ENCODE measurements at places on chromosomes 5 and 9. TPM values are rescaled to one million over a fixed set of nuclear protein-coding genes. Genes with fewer than 3 reads are reported as not detected.

DNA sequence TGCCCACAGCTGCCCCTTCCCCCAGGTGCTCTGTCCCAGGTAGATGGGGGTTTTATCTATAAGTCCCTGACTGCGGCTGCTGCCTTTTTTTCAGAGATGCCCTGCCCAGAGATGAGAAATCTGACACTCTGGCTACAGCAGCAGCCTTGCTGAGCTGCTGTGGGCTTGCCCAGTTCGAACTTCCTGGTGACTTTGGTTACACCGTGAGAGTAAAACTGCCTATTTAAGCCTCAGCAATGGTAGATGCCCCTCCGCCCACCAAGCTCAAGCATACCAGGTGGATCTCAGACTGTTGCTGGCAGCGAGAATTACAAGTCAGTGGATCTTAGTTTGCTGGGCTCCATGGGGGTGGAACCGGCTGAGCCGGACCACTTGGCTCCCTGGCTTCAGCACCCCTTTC is 56.8 kb downstream of the MINAR2 start:
- no peaks in the 10 kb centered on the region for H3K27me3 ChIP-seq
- no peak for DNase-seq
- no peak overlapping the region for H3K27ac ChIP-seq
- H3K4me3 ChIP-seq, result no peak overlapping the region

DNA sequence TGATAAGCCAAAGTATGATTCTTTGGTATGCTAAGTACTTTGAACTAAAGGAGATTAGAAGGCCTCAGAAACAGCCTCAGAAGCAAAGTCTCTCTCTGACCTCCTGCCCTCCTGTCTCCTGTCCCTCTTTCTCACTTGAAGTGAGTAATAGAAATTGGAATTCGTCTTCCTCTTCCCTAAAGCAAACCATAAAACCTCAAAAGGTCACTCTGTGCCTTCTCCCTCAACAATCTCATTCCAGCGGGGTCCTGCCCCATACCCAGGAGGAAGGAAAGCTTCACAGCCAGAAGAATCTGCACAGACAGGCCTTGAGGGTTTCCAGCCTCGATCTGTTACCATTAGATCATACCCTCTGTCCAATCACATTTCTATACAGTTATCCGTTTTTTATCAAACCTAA is 87.8 kb downstream of the HAPLN1 start:
- no peaks in the 10 kb centered on the region for H3K4me1 ChIP-seq
- no peak for DNase-seq
- H3K36me3 ChIP-seq, result no peaks in the 10 kb centered on the region
- H3K4me3 ChIP-seq, result no peak overlapping the region
- no peak overlapping the region for H3K27ac ChIP-seq
- H3K27me3 ChIP-seq, result no peaks in the 10 kb centered on the region

GRCh38 chr5:131947445-131947844 is 2.0 kb upstream of the MEIKIN start:
- no peak for DNase-seq
- no peaks in the 10 kb centered on the region for H3K27me3 ChIP-seq
- H3K4me1 ChIP-seq, result no peaks in the 10 kb centered on the region
- H3K27ac ChIP-seq, result no peak overlapping the region

GRCh38 chr9:70419556-70420440 is 5.3 kb upstream of the KLF9 start:
- H3K27ac ChIP-seq, result peak overlapping the region; percentile 100
- peak; percentile 99 for DNase-seq
- H3K27me3 ChIP-seq, result no peaks in the 10 kb centered on the region
- H3K4me3 ChIP-seq, result peak overlapping the region; percentile 55

DNA sequence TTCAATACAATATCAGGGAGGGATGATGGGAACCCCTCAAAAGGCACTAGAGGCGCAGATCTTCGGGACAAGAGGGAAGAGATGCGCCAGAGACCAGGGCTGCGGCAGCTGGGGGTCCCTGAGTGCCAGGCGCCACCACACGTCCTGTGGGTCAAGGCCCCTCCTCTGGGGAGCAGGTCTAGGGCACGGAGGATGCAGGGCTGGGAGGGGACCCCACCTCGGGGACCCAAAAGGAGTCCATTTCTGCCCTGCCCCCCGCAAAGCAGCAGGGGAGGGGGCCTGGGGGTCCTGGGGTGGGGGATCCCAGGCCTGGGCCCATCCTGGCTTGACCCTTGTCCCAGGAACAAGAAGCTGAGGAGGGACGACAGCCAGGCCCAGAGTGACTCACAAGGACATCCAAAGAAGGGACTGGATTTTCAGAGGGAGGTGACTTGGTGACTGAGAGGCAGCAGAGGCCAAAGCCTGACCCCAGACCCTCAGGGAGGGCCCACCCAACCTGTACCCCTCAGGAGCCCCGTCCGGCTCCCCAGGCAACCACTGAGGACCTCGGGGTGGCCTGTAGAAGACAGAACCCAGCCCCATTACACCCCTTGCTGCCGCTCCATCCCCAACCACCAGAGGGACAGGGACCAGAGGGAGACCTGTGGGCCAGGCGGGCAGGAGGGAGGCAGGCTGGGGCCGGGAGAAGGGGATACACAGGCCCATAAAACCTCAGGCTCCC is 54.2 kb downstream of the LRSAM1 start:
- no peak overlapping the region for H3K27ac ChIP-seq
- DNase-seq, result peak; percentile 61
- H3K36me3 ChIP-seq, result peaks cover 93% of the 10 kb centered on the region
- no peak overlapping the region for H3K4me3 ChIP-seq
- no peaks in the 10 kb centered on the region for H3K4me1 ChIP-seq
- H3K27me3 ChIP-seq, result no peaks in the 10 kb centered on the region

GRCh38 chr9:27379311-27380251 is 82.6 kb upstream of the EQTN start:
- no peak for DNase-seq
- H3K4me3 ChIP-seq, result no peak overlapping the region
- H3K27ac ChIP-seq, result no peak overlapping the region
- no peaks in the 10 kb centered on the region for H3K36me3 ChIP-seq
- peaks cover 18% of the 10 kb centered on the region for H3K4me1 ChIP-seq

- peaks cover 9% of the 10 kb centered on the region for H3K36me3 ChIP-seq
- no peaks in the 10 kb centered on the region for H3K4me1 ChIP-seq
- H3K27ac ChIP-seq, result no peak overlapping the region
- no peak overlapping the region for H3K4me3 ChIP-seq
- no peaks in the 10 kb centered on the region for H3K27me3 ChIP-seq
- DNase-seq, result no peak
Measured at GRCh38 chr5:170070556-170071412, 34.9 kb upstream of the FOXI1 start.

DNA sequence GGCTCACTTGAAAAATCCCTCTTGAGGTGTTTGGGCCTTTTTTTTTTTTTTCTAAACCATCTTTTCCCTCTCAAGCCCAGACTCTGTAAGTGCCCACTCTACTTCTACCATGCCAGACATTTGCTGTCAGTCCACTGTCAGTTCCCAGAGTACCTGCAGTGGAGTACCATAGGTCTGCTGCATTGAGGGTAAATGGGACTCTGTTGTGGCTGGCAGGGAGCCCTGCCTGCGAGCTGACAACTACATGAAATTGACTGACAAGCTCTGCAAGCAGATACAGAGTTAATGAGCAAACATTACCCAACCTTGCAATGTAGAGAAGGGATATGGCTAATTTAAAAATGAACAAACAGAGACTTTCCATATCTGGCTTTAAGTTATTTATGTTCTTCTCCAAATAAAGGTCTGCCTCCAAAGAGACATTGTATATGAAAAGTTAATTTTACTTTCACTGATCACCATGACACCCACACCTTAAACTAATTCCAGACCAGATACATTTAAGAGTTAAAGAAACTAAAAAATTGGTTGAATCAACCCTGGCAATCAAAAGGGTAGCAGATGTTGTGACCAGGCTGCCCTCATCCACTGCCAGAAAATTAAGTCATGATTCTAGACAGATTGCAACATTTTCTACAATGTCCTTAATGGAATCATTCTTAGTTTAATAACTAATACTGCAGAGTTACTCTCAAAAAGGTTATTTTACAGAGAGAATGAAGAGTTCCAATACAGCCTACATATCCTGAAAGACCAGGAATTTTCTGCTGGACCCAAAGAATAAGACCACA is 100.4 kb upstream of the PAM start:
- no peaks in the 10 kb centered on the region for H3K27me3 ChIP-seq
- H3K4me3 ChIP-seq, result no peak overlapping the region
- no peaks in the 10 kb centered on the region for H3K4me1 ChIP-seq
- no peaks in the 10 kb centered on the region for H3K36me3 ChIP-seq

GRCh38 chr5:58746321-58746720 is 163.4 kb downstream of the RAB3C start:
- H3K27ac ChIP-seq, result no peak overlapping the region
- H3K4me3 ChIP-seq, result no peak overlapping the region
- no peaks in the 10 kb centered on the region for H3K27me3 ChIP-seq

GRCh38 chr9:2765250-2765880 is 48.1 kb downstream of the KCNV2 start:
- H3K4me1 ChIP-seq, result no peaks in the 10 kb centered on the region
- no peaks in the 10 kb centered on the region for H3K27me3 ChIP-seq
- H3K4me3 ChIP-seq, result no peak overlapping the region
- DNase-seq, result no peak
- H3K27ac ChIP-seq, result no peak overlapping the region

GRCh38 chr9:129752900-129753729 is at the start of gene PTGES:
Gene PTGES (minus strand): TSS chr9:129753042. CDS start chr9:129753012, 30 bp downstream.
- H3K27me3 ChIP-seq, result no peaks in the 10 kb centered on the region
- peak; percentile 83 for DNase-seq
- peaks cover 20% of the 10 kb centered on the region for H3K4me1 ChIP-seq
- peak within 1 kb of the TSS; percentile 39 for H3K4me3 ChIP-seq
- no peaks in the 10 kb centered on the region for H3K36me3 ChIP-seq

- H3K4me1 ChIP-seq, result no peaks in the 10 kb centered on the region
- no peak for DNase-seq
- H3K4me3 ChIP-seq, result no peak overlapping the region
Measured at GRCh38 chr9:116099821-116100220, 53.8 kb upstream of the PAPPA start.

DNA sequence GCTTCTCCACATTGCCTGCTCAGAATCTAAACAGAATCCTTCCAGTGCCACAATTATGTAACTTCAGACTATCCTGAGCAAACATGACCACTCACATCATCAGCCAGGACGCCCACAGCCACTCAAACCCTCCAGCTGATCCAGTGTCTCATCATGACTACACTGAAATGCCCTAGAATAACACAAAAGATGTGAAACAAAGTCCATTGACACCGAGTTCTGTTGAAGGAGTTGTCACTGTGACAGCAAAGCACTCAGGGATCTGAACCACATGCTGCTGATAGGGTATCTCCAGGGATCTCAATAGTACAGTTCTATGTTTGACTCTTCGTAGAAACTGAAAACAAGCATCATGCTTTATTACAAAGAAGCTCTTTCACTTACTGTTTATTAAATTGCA is 150.2 kb downstream of the GABBR2 start:
- DNase-seq, result no peak
- no peaks in the 10 kb centered on the region for H3K36me3 ChIP-seq
- no peaks in the 10 kb centered on the region for H3K4me1 ChIP-seq
- no peak overlapping the region for H3K4me3 ChIP-seq

GRCh38 chr9:27194401-27195091 is 85.5 kb downstream of the TEK start:
- peaks cover 10% of the 10 kb centered on the region for H3K4me1 ChIP-seq
- no peak overlapping the region for H3K4me3 ChIP-seq
- H3K27me3 ChIP-seq, result no peaks in the 10 kb centered on the region
- no peak overlapping the region for H3K27ac ChIP-seq
- DNase-seq, result no peak
- no peaks in the 10 kb centered on the region for H3K36me3 ChIP-seq

DNA sequence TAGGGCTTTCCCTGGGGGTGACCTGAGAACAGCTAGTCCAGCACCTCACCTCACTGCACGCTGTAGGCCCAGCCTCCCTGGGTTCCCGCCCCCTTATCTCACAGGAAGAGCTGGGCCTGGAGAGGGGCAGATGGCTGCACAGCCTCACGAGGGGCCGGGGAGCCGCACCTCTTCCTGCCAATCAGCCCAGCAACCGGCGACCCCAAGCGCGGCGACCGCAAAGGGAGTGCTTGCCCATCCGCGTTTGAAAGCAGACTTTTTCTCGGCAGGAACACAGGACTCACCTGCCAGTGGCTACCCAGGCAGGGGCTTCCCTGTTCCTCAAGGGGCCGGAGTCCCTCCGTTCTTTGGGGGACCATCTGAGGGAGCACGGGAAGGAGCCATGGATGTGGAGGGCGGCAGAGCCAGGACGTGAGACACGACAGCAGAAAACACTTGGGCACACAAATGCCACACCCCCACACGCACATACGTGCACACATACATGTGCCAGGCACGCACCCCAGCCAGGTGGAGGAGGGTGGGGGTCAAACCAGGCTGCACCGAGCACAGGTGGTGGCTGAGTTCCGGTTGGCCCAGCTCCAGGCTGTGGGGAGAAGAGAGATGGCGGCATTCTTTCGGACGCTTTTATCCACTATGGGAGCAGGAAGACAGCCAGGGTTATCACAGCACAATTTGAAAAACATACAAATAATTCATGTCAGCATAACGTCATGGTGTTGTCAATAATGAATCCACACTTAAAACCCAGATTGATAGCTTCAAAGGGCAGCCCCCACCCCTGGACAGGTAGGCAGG is 11.3 kb downstream of the TMEM250 start:
- DNase-seq, result no peak
- H3K27ac ChIP-seq, result peak overlapping the region; percentile 92
- H3K4me1 ChIP-seq, result peaks cover 52% of the 10 kb centered on the region
- H3K4me3 ChIP-seq, result no peak overlapping the region

GRCh38 chr5:108911055-108911454 is 163.4 kb downstream of the FER start:
- H3K4me3 ChIP-seq, result no peak overlapping the region
- H3K27ac ChIP-seq, result no peak overlapping the region
- no peaks in the 10 kb centered on the region for H3K36me3 ChIP-seq
- no peak for DNase-seq
- no peaks in the 10 kb centered on the region for H3K27me3 ChIP-seq

DNA sequence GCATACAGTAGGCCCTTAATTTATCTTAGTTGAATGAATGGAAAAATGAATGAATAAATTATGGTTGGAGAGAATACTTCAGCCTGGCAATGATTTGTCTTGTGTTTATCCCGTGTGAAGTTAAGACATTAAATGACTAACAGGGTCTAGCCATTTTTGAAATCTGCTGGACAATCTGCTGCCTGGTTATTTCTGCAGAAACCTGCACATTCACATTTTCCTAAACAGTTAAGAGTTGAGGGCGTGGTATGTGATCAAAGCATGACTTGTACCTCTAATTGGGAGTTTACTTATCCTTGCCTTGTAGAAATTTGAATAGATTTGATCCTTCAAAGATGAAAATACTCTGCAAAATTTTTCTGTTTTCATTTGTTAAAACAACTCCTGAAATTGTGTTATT is 34.6 kb upstream of the NDFIP1 start:
- no peak overlapping the region for H3K27ac ChIP-seq
- no peaks in the 10 kb centered on the region for H3K27me3 ChIP-seq
- no peaks in the 10 kb centered on the region for H3K4me1 ChIP-seq
- DNase-seq, result no peak
- no peak overlapping the region for H3K4me3 ChIP-seq

Gene SLCO6A1
- not detected for total RNA-seq

Gene SPINK5
- total RNA-seq, result 3.2 TPM

Gene LRRC19
- total RNA-seq, result 0.64 TPM

Gene PCDHGB2
- 3.8 TPM for total RNA-seq

Gene LHX3
- total RNA-seq, result not detected

Gene PRELID1
- 87.0 TPM for total RNA-seq

Gene ANKRD18A
- total RNA-seq, result 1.0 TPM

Gene ALDH1A1
- 212 TPM for total RNA-seq

Gene TLX3
- not detected for total RNA-seq

Gene GPR151
- total RNA-seq, result not detected
